Effector memory CD8-positive, alpha-beta T cell (primary cell): ENCODE measurements at places on chromosomes 6 and 20.

DNA sequence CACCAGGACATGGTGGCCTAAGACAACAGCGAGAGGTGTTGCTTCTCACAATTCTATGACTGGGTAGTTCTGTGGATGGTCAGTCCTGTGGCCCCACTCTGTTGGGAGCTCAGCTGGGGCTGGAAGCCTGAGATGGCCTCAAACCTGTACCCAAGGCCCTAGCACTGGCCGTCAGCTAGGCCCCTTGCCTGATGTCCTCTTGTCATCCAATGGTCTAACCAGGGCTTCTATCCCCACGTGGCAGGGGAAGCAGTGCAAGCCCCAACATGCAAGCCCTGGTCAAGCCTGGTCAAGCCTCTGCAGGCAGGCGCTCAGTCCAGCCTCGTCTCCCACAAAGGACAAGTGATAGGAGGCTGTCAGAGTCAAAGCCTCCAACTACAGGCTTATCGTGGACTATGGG lies 196.5 kb upstream of the CST7 start:
- no peak for DNase-seq
- H3K4me3 ChIP-seq, result no peak overlapping the region
- H3K36me3 ChIP-seq, result no peaks in the 10 kb centered on the region
- H3K27me3 ChIP-seq, result peaks cover 25% of the 10 kb centered on the region

GRCh38 chr6:11650025-11650696 lies 112.6 kb downstream of the TMEM170B start:
- no peak overlapping the region for H3K27ac ChIP-seq
- no peak for DNase-seq
- no peaks in the 10 kb centered on the region for H3K4me1 ChIP-seq
- H3K27me3 ChIP-seq, result peaks cover 67% of the 10 kb centered on the region

- no peaks in the 10 kb centered on the region for H3K36me3 ChIP-seq
- H3K27me3 ChIP-seq, result no peaks in the 10 kb centered on the region
- no peak within 1 kb of the TSS for H3K27ac ChIP-seq
- no peaks in the 10 kb centered on the region for H3K4me1 ChIP-seq
- DNase-seq, result no peak
- H3K4me3 ChIP-seq, result no peak within 1 kb of the TSS
Measured at GRCh38 chr6:146598772-146599405, at the start of gene ADGB. Gene ADGB, plus strand, starts transcription at chr6:146598972. Its CDS starts 69 bp downstream, at chr6:146599041.

DNA sequence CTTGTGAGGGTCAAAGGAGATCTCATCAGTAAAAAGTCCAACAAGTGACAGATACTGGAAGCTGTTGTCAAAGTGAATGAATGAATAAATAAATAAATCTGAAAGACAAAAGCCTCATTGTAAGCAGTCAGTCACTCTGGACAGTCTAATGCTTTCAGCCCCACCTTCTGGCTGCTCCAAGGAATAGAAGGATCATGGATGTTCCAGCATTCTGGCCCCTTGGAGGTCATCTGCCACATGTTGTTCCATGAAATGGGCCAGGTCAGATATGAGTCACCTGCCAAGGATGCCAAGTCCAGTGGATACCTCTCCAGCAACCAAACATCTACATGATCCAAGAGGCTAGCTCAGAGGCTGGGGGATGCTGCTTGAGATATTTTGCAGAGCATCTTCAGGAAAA lies 185.6 kb downstream of the BMP7 start:
- no peaks in the 10 kb centered on the region for H3K4me1 ChIP-seq
- no peaks in the 10 kb centered on the region for H3K36me3 ChIP-seq
- no peak overlapping the region for H3K27ac ChIP-seq
- peaks cover 6% of the 10 kb centered on the region for H3K27me3 ChIP-seq
- no peak for DNase-seq
- no peak overlapping the region for H3K4me3 ChIP-seq

- DNase-seq, result no peak
- no peaks in the 10 kb centered on the region for H3K36me3 ChIP-seq
- no peaks in the 10 kb centered on the region for H3K27me3 ChIP-seq
- no peak overlapping the region for H3K27ac ChIP-seq
Measured at GRCh38 chr6:124119596-124119995, 315.9 kb downstream of the NKAIN2 start.

DNA sequence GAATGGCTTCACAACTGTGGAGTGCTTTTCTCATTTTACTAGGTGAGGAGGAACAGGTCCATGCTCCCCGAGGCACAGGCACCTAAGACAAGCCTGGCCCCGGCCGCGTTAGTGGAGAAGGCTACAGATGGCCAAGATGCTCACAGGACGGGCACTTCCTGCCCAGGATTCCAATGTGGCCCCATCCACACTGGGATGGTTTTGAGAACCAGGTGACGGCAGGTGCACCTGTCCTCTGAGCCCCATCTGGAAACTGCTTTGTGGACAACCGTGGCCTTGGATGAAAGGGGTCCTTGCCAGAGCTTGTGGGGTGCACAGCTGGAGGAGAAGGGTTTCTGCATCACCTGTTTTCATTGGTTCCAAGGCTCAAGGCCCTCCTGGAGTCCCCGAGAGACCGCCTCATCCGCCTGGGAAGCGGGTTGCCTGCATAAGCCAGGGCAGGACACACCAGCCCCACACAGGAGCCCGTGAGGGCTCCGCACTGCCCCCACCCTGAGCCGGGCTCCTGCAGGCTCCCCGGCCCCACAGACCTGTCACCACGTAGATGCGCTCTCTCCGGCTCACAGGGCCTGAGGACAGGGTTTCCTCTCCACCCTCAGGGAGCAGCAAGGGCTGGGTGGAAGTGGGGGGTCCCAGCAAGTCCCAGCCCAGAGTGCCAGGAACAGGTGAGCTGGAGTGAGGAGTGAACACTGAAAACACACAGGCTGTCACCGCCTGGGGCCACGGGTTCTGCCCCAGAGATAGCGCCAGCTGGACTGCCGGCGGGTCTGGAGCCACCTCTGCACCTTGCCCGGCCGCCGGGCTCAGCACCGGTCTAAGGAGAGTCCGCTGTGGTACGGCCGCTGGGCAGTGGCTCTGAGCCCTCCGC lies 18.3 kb downstream of the NTSR1 start:
- H3K4me3 ChIP-seq, result no peak overlapping the region
- DNase-seq, result no peak
- H3K4me1 ChIP-seq, result no peaks in the 10 kb centered on the region

GRCh38 chr6:819122-819521 lies 126.2 kb upstream of the EXOC2 start:
- peaks cover 60% of the 10 kb centered on the region for H3K27me3 ChIP-seq
- no peak overlapping the region for H3K4me3 ChIP-seq
- DNase-seq, result no peak
- H3K4me1 ChIP-seq, result peaks cover 8% of the 10 kb centered on the region
- no peaks in the 10 kb centered on the region for H3K36me3 ChIP-seq

- peaks cover 22% of the 10 kb centered on the region for H3K27me3 ChIP-seq
- no peak for DNase-seq
- no peak overlapping the region for H3K4me3 ChIP-seq
- H3K27ac ChIP-seq, result no peak overlapping the region
Measured at GRCh38 chr20:13205425-13205824, 15.6 kb upstream of the ISM1 start.

- no peak overlapping the region for H3K27ac ChIP-seq
- no peak for DNase-seq
- no peak overlapping the region for H3K4me3 ChIP-seq
- H3K27me3 ChIP-seq, result peaks cover 74% of the 10 kb centered on the region
Measured at GRCh38 chr6:34157851-34158250, 12.0 kb upstream of the GRM4 start.

DNA sequence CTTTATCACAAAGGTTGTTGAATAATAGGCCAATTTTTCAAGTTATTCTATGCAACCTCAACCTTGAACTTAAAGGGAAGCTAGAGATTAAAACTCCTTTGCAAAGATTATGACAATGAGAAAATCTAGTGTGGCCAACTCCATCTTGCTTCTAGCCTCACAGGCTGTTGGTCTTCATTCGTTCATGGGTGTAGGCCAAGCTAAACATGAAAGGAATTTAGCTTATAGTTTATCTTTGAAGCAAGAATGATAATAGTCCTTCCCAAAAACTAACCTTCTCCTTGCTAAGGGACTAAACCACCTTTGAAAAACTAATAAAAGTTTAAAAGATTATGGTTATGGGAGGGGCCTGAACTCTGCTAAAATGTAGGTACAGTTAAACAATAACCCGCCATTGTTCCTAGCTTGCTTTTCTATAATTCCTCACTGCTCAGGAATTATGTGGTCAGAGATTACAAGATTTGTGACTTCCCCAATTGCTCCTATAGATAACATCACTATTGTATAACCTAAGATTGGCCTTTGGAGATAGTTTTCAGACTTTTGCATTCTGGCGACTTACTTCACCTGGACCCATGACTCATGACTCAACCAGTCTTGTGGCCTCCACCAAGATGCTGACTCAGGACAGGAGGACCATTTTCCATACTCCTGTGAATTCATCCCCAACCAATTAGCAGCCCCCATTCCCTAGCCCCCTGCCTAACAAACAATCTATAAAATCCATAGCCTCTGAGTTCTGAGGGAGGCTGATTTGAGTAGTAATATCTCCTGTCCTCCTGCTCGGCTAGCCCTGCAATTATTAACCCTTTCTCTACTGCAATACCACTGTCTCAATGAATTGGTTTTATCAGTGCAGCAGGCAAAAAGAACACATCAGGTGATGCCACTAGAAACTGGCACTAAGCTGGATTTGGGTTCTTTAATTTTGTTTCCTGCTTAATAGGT lies 154.5 kb downstream of the CD83 start:
- H3K27me3 ChIP-seq, result no peaks in the 10 kb centered on the region
- no peak overlapping the region for H3K27ac ChIP-seq
- no peak for DNase-seq

- no peak overlapping the region for H3K4me3 ChIP-seq
- H3K27ac ChIP-seq, result no peak overlapping the region
Measured at GRCh38 chr20:52518735-52519134, 327.2 kb upstream of the ZFP64 start.

- H3K36me3 ChIP-seq, result no peaks in the 10 kb centered on the region
- DNase-seq, result no peak
- H3K27ac ChIP-seq, result no peak overlapping the region
- H3K4me1 ChIP-seq, result no peaks in the 10 kb centered on the region
Measured at GRCh38 chr20:59772931-59773913, 160.2 kb downstream of the SYCP2 start.

DNA sequence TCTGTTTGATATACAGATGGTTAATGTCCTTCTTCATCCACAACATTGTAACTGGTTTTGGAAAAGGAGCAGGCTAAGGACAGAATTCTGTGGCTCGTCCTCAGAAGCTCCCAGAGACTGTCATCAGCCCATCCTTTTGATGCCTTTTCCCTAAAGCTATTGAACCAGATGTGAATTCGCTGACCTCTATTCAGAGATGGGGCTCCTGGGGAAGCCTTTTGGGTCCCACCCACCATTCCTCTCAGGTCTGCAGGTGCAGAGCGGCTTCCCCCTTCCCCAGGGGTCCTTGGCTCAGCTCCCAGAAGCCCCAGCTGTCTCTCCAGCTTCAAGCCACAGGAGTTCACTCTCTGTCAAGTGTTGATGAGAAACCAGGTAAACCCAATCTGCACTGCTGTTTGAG lies 191.7 kb downstream of the SMOC2 start:
- H3K4me1 ChIP-seq, result no peaks in the 10 kb centered on the region
- no peak overlapping the region for H3K27ac ChIP-seq
- no peak overlapping the region for H3K4me3 ChIP-seq
- no peaks in the 10 kb centered on the region for H3K36me3 ChIP-seq
- peaks cover 24% of the 10 kb centered on the region for H3K27me3 ChIP-seq

GRCh38 chr6:137651591-137652335 lies 157.6 kb upstream of the OLIG3 start:
- H3K27ac ChIP-seq, result no peak overlapping the region
- H3K4me3 ChIP-seq, result no peak overlapping the region
- DNase-seq, result no peak
- peaks cover 29% of the 10 kb centered on the region for H3K27me3 ChIP-seq
- no peaks in the 10 kb centered on the region for H3K4me1 ChIP-seq
